ENCODE measurements at places on chromosomes 2 and 18.

DNA sequence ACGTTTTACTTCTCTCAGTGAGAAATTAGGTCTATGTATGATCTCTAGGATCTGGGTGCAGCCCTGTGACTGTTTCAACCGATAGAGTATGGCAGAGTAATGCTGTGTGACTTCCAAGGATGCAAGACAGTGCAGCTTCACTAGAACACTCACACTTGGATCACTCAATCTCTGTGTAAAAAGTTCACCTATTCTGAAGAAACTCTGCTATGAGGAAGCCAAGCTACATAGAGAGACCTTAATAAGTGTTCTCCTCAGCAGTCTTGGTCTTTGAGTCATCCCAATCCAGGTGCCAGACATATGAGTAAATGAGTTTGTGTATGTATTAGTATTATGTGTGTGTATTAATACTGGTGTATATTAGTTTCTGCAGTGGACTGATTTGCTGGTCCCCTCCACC, 335.0 kb downstream of the NR4A2 start:
- no peak for DNase-seq

GRCh38 chr2:8198766-8199382, 483.0 kb upstream of the ID2 start:
- DNase-seq: no peak

- DNase-seq: no peak
These were observed 35.1 kb upstream of the CDC42EP3 start for GRCh38 chr2:37706334-37707183.

GRCh38 chr2:157572725-157573124, 55.9 kb downstream of the ACVR1C start:
- no peak for DNase-seq

DNA sequence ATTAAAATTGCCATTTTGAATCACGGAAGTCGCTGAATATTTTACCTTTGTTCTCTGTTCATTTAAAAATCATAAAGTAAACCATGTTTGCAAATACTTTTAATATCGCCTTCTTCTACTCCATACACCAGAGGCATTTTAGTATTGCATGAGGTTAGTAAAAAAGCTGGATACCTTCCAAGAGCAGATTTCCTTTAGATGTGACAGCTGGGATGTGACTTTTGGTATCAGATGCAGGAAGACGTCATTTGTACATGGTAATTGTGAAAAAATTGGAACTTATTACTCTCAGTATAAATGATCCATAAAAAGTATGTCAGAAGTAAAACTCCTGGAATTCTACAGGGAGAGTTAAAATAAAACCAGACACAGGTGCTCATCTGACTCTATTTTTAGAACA, 89.5 kb downstream of the SLC4A10 start:
- DNase-seq: no peak

- no peak for DNase-seq
These were observed 1.1 kb upstream of the BOLL start for GRCh38 chr2:197786010-197786877.
